Stimulated activated CD8-positive, alpha-beta memory T cell treated with anti-CD3 and anti-CD28 coated beads, Interleukin-15, amount 100 ng/mL, for 4 hours (primary cell): ENCODE measurements at places on chromosomes 6 and 20.

DNA sequence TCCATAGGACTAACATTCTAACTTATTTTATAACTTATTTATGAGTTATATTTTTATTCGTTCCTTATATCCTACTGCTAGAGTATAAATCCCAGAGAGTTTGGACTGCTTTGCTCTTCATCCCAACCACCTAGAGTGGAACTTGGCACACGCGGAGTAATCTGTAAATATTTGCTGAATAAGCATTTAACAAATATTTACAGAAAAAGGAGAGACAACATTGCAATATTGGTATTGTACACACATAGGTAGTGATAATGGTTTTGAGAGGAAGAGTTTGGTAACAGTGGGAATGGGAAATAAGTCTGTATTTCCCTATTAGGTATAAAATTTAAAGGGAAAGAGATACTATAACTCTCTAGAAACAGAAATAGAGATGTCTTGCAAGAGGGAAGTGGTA is 634.8 kb upstream of the CITED2 start:
- no peak for DNase-seq

GRCh38 chr6:57013521-57013926 is 33.0 kb upstream of the KIAA1586 start:
- DNase-seq, result no peak

- no peak for DNase-seq
Measured at GRCh38 chr6:168866534-168866933, 387.1 kb downstream of the THBS2 start.

DNA sequence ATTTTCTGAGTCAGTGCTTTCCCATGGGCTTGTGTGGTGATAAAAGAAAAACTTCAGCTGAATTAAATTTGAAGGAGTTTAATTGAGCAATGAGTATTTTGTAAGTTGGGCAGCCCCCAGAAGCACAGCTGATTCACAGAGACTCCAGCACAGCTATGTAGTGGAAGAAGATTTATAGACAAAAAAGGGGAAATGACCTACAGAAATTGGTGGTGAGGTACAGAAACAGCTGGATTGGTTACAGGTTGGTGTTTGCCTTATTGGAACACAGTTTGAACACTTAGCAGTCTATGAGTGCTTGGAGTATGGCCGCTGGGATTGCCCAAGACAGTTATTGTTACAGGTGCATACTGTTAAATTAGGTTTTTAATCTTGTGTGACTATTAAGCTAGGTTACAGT is 96.9 kb upstream of the PTPRK start:
- DNase-seq, result no peak

DNA sequence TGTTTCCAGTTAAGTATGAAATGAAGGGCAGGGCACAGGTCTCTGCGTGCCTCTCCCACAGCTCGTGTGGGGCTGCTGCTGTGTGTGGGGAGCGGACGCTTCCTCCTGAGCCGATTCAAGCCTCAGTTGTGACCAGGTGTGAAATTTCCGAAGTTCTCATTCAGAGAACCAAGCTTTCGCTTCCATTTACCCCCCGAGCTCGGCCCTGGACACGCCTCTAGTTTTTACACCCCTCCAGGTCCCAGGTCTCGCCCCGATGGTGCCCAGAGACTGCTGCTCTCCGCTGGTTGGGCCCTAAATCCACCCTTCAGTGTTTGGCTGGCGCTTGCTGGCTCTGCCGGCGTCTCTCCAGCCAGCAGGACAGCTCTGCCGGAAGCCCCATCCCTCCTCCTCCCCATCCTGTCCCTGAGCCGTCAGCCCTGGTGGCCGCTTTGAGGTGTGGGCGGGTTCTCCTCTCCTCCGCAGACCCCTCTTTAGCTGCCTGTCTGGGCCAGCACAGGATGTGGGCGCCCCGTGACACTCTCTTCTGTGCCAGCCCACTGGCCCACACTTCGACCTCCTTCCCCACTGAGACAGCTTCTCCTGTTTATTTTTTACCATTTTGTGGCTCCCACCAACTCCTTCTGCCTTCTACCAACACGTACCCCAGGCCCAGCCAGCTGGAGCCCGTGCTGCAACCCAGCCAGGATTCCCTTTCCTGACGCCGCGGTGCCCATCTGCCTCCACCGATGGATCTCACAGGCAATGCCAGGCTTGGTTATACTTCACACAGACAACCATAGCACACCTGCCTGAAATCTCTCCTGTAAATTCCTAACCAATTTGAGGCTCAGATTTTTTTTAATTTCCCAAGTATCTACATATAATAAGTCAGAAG is 142.8 kb downstream of the DLL1 start:
- DNase-seq, result peak; percentile 53

GRCh38 chr6:112416866-112417265 is 69.7 kb downstream of the RFPL4B start:
- DNase-seq, result no peak

DNA sequence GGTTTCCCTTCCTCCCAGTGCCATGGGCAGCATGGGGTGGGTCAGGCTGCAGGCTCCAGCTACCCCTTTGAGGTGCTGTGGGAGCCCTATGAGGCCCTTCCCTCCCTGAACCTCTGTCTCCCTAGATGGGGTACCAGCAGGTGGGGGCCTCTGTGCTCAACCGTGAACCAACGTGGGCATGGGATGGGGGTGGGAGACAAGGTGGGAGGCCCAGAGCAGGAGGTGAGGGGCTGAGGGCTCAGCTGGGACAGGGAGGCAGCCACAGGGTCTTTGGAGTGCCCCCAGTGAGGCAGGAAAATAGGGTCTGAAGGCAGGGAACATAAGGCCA is 33.3 kb downstream of the SUN5 start:
- no peak for DNase-seq

GRCh38 chr6:123402052-123402451 is 234.7 kb downstream of the TRDN start:
- DNase-seq, result no peak
